ENCODE measurements at places on chromosomes 1 and 21. TPM values are rescaled to one million over a fixed set of nuclear protein-coding genes. Genes with fewer than 3 reads are reported as not detected.

GRCh38 chr21:43340491-43341377 lies 86.2 kb downstream of the SIK1 start:
- peaks cover 12% of the 10 kb centered on the region for H3K27me3 ChIP-seq
- H3K4me1 ChIP-seq, result no peaks in the 10 kb centered on the region
- no peak overlapping the region for H3K4me3 ChIP-seq
- DNase-seq, result no peak
- no peaks in the 10 kb centered on the region for H3K36me3 ChIP-seq

DNA sequence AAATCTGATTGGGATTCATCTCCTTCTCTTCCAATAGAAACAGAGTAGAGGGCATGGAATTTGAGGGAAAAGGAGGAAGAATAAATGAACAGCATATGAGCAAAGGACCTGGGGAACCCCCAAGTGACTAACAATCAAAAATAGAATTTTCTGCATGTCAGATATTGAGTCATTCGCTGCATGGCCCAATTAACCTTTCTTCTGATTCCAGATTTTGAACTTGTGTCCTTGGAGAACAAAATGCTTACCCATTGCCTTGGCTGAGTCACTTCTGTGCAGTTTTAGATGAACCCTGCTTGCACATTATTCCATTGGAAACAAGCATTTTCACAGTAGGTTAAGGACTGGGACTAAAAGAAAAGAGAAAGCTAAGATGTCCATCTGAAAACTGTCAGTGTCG lies 390.5 kb downstream of the ST6GALNAC3 start:
- peaks cover 5% of the 10 kb centered on the region for H3K27me3 ChIP-seq
- no peak for DNase-seq
- H3K4me3 ChIP-seq, result no peak overlapping the region
- H3K27ac ChIP-seq, result no peak overlapping the region

DNA sequence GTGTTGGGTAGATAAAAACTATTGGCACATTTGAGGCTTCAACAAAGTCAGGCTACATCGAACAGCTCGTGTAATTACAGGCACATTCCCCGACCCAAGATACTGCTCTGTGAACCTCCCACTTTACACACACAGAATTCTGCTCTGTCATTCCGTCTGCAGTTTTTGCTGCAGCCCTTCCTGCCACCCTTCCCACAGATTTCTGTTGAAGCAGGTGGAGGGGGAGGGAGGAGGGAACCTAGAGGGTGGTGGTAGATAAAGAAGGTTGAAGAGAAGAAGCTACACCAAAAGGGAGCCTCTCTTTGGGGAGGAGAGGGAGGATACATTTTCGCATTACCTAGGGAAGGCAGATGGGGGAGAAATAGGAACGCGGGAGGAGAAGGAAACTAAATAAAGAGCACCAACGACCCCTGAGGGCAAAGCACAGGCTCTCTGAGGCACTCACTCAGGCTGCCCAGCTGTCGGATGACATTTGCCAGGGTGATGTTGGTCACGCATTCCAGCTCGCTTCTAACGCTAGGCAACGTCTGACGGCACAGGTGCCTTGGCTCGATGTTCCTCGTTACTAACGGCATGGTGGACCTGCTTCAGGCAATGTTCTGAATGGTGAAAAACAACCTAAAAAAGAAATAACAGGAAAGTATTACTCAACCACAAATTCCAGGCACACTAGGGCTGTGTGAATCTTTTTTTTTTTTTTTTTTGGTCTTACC lies 36.0 kb downstream of the GPR3 start:
- DNase-seq, result no peak
- no peaks in the 10 kb centered on the region for H3K27me3 ChIP-seq
- peak overlapping the region; percentile 90 for H3K27ac ChIP-seq
- H3K36me3 ChIP-seq, result no peaks in the 10 kb centered on the region

DNA sequence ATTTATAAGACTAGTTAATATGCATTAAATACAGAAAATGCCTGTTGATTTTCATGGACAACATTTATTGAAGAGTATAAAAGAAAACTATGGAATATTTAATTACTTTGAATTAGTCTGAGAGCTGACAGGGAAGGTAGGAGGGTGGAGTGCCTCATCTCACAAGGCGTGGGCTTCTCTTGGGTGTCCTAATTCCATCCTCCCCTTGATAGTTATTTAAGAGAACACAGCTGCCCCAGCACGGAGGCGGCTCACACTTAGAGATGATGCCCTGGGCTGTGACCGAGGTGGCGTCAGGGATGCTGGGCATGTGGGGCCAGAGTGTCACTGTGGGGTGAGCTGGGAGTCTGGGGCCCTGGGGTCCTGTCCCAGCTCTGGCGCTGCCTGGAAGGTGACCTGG lies 493.0 kb downstream of the PTPRU start:
- H3K4me3 ChIP-seq, result no peak overlapping the region
- peaks cover 3% of the 10 kb centered on the region for H3K4me1 ChIP-seq
- no peaks in the 10 kb centered on the region for H3K36me3 ChIP-seq
- no peak overlapping the region for H3K27ac ChIP-seq
- no peak for DNase-seq
- peaks cover 22% of the 10 kb centered on the region for H3K27me3 ChIP-seq

DNA sequence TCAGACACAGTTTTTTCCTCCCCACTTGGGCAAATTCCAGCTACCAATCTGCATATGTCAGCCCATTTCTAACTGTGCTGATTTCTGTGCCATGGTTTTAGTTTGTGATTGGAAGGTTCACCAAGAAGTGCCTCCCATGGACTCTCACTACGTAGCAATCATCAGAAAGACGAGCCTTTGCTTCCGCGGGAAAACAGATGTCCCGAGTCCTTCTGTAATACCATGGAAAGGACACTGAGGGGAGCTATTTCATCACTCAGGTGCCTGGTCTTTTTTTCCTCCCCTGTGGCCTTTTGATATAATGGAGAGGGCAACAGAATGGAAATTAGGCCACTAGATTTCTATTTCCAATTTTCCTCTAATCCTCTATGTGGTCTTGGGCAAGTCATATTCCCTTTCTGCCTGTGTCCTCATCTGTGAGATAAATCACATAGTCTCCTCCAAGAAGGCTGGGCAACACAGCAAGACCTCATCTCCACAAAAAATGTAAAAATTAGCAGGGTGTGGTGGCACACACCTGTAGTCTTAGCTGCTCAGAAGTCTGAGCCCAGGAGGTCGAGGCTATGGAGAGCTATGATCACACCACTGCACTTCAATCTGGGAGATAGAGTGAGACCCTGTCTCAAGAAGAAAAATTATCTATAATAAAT lies 24.8 kb downstream of the LEMD1 start:
- H3K36me3 ChIP-seq, result no peaks in the 10 kb centered on the region
- no peak for DNase-seq
- H3K4me3 ChIP-seq, result no peak overlapping the region
- no peak overlapping the region for H3K27ac ChIP-seq

DNA sequence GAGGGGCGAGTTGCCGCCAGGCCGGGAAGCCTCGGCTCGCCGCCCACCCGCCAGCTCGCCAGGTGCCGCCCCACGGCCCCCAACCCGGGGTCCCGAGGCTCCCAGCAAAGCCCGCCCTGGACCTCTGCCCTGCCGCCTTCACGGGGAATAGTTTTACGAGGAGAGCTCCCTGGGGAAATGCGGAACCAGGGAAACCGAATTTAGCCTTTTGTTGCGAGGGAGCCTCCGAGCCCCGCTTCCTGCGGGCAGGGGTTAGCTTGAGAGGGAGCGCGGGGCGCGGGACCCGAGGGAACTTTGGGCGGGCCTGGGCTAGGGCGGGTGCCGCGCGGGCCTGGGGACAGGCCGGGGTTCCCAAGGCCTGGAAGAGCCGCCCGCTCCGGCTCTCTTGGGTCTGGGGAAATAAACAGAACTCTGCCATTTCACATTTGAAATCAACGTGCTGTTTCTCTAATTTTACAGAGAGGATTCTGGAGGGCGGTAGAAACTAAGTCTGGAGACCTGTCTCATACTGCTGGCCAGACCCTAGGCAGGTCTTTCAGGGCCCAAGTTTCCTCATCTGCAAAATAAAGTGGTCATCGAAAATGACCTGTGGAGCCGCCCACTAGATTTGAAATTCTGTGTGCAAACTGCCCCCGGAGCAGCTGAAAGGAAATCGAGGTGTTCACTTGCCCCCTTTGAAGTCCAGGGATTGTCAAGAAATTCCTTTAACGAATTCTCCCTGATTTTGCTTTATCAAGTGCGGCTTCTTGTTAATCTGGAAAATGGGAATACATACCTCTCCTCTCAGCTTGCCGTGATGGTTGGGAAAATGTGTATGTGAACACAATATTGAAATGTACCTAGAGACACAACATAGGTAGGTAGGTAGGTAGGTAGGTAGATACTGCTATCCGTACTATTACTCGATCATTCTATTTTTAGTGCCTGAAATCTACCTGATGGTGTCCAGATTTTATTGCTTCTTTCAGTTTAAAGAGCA lies 749 bp upstream of the GLUL start:
- H3K27ac ChIP-seq, result peak overlapping the region; percentile 14
- DNase-seq, result no peak
- peak overlapping the region; percentile 98 for H3K4me3 ChIP-seq
- H3K27me3 ChIP-seq, result no peaks in the 10 kb centered on the region

- peaks cover 6% of the 10 kb centered on the region for H3K4me1 ChIP-seq
- H3K36me3 ChIP-seq, result no peaks in the 10 kb centered on the region
- H3K4me3 ChIP-seq, result no peak overlapping the region
- DNase-seq, result no peak
- H3K27ac ChIP-seq, result no peak overlapping the region
These were observed 45.5 kb downstream of the CACHD1 start for GRCh38 chr1:64515427-64515826.

DNA sequence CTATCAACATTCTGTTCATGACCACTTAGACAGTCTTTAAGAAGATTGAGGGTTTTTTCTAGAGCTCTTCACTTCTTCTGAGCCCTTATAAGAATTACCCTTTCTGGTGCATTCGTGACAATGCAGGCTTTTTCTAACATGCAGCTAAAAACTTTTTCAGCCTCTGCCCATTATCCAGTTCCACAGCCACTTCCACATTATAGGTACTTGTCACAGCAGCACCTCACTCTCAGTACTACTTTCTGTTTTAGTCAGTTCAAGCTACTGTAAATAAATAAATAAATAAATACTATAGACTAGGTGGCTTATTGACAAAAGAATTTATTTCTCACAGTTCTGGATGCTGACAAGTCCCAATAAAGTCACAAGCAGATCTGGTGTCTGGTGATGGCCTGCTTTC lies 284.4 kb upstream of the PKN2 start:
- H3K4me3 ChIP-seq, result no peak overlapping the region
- no peak for DNase-seq
- H3K27me3 ChIP-seq, result no peaks in the 10 kb centered on the region
- no peak overlapping the region for H3K27ac ChIP-seq
- no peaks in the 10 kb centered on the region for H3K4me1 ChIP-seq

DNA sequence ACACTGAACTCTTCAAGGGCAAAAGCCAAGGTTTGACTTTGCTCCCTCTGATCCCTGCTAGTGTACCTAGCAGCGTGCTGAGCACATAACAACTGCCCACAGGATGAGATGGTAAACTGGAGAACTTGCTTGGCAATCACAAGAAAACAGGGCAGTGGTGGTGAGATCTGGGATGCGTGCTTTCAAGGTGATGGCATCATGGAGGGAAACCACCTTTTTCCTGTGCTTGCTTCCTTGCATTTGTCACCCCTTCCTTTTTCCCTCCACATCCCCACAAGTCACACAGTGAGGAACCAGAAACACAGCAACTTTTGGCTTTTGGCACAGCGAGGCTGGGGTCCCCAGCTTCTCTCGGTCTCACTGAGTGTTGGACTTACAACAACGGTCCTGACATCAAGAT lies 31.4 kb upstream of the BECN2 start:
- DNase-seq, result no peak
- peaks cover 7% of the 10 kb centered on the region for H3K27me3 ChIP-seq
- H3K4me3 ChIP-seq, result no peak overlapping the region
- peaks cover 2% of the 10 kb centered on the region for H3K36me3 ChIP-seq

GRCh38 chr1:108200687-108201051 lies 526 bp upstream of the SLC25A24 start:
- peak overlapping the region; percentile 92 for H3K4me3 ChIP-seq
- DNase-seq, result peak; percentile 19
- peaks cover 2% of the 10 kb centered on the region for H3K36me3 ChIP-seq
- H3K27ac ChIP-seq, result peak overlapping the region; percentile 71
- H3K27me3 ChIP-seq, result no peaks in the 10 kb centered on the region

- DNase-seq, result no peak
- no peak overlapping the region for H3K4me3 ChIP-seq
- no peak overlapping the region for H3K27ac ChIP-seq
- no peaks in the 10 kb centered on the region for H3K36me3 ChIP-seq
- peaks cover 3% of the 10 kb centered on the region for H3K4me1 ChIP-seq
- H3K27me3 ChIP-seq, result peaks cover 28% of the 10 kb centered on the region
These were observed 13.8 kb downstream of the CFAP74 start for GRCh38 chr1:1989789-1990188.

TMPRSS15 gene
- not detected for total RNA-seq

C1orf94 gene
- not detected for total RNA-seq

ELOA gene
- 34.7 TPM for total RNA-seq

AMY1A gene
- total RNA-seq, result not detected

OR2G6 gene
- not detected for total RNA-seq

Data from T-helper 17 cell (primary cell).